ENCODE measurements at places on chromosomes 11 and 22.

- no peak for DNase-seq
Measured at GRCh38 chr11:4480577-4481239, 1.7 kb upstream of the OR52K1 start.

GRCh38 chr22:50481440-50482106, at the start of gene ADM2:
Gene ADM2 (plus strand): TSS chr22:50481543. CDS start chr22:50481848, 305 bp downstream.
- no peak for DNase-seq

DNA sequence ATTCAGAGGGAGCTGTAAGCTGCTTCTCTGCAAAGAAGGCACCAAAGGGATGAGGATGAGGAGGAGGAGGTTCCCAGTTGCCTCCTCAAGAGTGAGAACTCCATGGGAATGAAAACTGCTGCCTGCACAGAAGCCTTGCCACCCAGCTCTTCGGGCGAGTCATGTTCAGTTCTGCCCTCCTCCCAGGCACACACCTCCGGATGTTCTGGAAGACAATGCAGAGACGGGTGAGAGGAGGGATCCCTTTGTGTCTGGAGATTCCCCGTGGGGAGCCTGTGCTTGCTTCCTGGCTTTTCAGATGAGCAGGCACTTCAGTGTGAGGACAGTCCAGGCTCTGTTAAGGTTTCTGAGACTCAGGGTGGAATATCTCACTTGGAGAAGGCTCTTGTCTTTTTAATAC, 295.6 kb downstream of the DDX10 start:
- DNase-seq = no peak

DNA sequence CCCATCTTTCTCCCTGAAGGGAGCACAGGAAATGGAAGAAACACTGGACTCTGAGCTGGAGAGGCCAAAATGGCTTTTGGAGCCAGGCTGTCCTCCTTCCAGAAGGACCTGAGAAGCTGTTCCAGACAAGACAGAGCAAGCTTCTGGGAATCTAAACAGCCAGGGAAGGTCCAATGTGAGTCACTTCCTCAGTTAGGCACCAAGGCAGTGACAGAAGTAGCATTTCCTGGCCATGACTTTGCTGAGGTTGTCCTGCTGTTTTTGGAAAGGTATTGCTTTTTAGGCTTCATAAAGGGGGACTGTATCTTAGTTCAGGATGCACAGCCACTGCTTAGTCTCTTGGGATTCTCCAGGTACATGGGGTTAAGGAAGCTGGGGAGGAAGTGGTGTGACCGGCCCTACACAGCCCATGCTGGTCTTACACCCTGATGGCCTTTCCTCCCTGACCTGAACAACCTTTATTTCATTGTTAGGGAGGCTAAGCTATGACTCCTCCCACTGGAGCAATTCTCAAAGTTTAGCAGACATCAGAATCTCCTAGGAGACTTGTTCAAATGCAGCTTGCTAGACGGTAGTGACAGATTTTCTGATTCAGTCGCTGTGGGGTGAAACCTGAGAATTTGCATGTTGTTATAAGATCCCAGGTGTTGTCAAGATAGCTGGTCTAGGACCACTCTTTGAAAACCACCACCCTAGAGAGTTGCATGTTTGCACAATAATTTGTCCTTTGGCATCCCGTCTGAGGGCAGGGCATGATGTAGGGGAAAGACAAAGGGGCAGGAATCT, 6.8 kb upstream of the INSC start:
- DNase-seq = no peak

DNA sequence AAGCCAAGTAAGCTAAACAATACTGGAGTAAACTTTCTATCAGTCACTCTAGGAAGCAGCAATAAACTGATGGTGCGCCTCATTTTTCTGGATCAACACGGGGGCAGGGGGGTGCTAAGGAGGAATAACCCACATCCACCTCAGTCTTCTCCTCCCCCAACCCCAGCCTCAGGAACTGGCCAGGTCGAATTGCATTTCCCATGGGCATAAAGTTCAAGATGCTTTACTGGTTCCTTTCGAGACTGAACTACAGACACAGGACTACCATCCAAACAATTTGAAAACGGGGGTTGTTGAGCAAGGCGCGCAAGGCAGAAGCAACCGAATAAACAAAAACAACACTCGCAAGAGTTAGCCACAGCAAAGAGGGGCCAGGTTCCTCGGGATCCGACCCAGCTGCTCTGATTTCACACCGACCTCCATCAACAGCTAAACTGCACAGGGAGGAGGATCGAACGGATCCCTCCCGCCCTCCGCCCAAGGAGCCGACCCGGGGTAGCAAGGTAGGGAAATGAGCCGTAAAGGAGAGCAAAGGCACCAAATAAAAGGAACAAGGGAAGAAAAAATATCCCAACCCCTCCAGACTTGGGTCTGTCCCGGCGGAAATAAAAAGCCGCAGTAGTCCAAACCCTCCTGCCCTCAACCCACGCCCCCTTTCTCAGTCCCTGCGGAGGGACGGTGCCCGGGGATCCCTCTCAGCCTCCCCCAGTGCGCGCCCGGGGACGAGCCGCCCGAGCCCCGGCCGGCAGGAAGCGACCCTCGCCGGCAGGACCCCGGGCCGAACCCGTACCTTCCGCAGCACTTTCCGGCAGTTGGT, 801 bp downstream of the SESN3 start:
- no peak for DNase-seq

GRCh38 chr11:2428322-2428795, 16.0 kb downstream of the TRPM5 start:
- peak; percentile 90 for DNase-seq

- DNase-seq = no peak
Measured at GRCh38 chr22:25357132-25357455, 137.7 kb downstream of the CRYBB2 start.
